Stimulated activated CD4-positive, alpha-beta T cell treated with anti-CD3 and anti-CD28 coated beads, Interleukin-4, amount 100 ng/mL, for 48 hours (primary cell): ENCODE measurements at places on chromosomes 13 and 19.

DNA sequence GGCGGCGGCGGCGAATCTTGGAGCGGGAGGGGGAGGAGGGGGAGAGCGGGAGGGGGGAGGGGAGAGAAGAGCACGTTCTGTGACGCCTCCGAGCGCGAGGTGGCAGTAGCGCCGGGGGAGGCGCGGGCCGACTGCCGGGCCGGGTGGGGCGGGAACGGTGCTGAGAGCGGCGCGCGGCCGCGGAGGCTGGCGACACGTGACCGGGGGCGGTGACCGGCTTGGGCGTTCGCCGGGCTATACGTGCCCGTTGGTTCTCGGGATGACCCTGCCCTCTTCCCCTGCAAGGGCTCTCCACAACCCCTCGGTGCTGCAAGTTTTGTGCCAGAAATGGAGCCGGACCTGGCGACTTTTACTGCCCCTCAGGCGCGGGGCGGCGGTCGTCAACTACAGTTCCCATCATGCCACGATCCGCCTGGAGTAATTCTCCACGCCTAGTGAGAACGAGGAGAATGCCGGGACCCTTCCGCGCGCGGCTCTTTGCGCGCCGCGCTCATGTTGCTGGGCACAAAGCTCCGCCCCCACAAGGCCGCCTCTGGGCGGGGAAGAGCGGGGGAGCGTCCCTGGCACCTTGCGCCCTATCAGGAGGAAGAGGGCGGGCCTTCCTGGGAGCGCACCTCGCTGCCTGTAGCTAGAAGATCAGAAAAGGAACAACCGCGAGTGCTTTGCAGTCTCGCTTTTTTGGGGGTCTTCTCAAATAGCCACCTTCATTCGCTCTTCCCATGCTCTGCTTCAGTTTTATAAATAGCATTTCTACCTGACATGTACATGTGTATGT, at the start of gene KPNA3:
Gene KPNA3, minus strand, starts transcription at position 133 of the 775 bp plus-strand sequence. CDS start 176 bp downstream, outside the sequence.
- DNase-seq, result peak; percentile 87

DNA sequence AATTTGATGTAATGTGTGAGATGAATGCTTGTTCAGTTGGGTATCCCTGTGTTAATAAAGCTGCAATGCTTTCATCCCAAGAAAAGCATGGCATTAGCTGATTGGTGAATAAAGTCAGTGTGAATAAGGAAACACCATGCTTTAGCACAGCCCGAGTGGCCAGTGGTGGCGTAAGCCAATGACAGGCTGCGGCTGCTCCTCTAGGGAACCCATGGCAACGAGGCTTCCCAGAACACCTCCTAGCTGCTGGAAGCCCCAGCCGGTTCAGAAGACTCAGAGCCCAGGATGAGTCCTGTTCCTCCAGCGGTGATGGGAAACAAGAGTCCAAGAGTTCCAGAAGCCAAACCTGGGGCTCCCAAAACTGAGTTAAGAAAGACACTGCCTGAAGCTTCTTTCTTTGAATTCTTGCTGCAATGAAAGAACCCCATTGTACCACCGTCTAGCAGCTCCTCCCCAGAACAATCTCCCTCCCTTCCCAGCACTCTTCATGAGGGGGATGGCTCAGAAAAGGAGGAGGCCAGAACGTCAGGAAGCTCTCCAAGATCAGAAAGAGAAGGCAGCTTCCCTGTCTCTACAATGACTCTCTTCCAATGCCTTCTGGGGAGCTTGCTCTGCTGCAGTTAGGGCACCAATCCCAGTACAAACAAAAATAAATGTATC, 58.2 kb downstream of the TSHZ3 start:
- DNase-seq, result no peak

DNA sequence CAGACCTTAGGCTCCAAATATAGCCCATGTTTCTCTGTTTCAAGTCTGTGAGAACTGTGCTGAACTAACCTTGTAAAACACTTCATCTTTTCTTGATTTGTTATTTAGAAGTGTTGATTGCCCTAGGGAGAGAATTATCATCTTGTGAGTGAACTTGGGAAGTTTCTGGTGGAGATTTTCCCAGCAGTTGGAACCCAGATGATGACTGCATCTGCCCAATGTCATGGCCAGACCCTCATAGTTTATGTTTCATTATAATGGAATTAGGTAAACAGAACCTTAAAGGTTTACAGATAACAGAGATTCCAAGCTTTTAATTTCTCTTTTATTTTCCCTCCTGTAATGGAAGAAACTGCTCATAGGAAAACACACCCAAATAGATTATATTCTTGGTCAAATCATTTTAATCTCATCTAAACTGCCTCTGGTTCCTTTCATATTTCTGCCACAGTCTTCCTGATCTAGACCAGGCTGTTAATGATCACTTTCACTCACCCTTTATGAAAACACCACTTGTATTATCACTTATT, 569.1 kb downstream of the KCTD12 start:
- DNase-seq, result no peak

DNA sequence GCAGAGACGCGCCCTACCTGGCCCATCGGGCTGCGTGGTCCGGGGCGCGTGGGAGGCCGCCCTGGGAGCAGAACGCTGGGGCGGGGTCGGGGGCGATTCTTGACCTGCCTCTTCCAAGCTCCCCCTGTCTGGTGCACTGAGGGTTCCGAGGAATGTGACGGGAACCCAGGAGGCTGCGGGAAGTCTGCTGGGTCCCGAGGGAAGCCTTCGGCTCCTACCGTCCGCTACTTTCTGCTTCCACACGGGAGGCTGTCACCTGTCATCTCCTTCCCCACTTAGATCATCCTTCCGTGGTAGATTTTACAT, 781 bp upstream of the SPRYD7 start:
- DNase-seq, result no peak

GRCh38 chr19:15419413-15420025, 731 bp upstream of the AKAP8L start:
- no peak for DNase-seq

DNA sequence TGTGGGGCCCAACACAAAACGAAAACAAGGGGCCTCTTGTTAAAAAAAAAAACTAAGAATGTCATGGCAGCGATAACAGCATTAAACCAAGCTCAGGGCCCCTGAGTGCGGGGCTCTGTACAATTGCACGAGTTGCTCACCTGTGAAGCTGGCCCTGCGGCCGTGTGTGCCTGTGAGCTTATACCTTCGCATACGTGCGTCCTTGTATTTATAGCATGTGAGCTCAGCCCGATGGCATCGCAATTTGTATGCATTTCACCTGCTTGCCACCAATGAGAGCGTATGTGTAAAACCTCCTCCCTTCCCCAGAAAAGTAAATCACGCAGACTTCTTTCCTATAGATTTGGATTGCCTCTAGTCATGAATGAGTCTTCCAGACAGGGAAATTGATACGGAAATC, 17.1 kb downstream of the HNRNPM start:
- no peak for DNase-seq

DNA sequence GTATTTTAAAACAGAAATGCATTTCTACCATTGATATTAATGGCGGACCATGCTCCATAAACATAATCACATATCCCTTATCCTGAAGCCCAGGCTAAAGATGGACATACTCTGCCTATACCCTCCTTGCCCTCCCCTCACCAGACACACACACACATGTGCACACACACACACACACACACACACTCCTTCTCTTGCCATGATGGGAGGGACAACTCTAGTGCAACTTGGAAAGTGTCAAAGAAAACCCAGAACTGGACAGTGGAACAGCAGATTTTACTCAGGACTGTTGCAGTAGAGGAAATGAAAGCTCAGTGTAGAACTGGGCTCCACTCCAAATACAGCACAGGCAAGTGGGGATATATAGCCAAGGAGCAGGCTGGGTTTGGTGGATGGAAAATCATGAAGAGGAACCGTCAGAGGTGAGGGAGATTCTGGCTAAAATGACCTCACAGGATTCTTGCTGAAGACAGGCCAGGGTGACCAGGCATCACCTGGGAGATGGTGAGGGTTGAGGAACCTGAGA, 40.8 kb downstream of the TNFRSF19 start:
- no peak for DNase-seq
